WTC11 (cell line): ENCODE measurements at places on chromosomes 1 and 21. TPM values are rescaled to one million over a fixed set of nuclear protein-coding genes. Genes with fewer than 3 reads are reported as not detected.

ARHGAP30 gene
- total RNA-seq, result 0.39 to 0.92 TPM (median 0.52 TPM) in 3 replicates

TEDDM1 gene
- total RNA-seq, result not detected in 3 replicates

THEM5 gene
- total RNA-seq, result not detected in 3 replicates

FCRL5 gene
- total RNA-seq, result 0.70 to 0.89 TPM (median 0.78 TPM) in 3 replicates

TMEM81 gene
- 5.7 to 7.5 TPM (median 5.7 TPM) in 3 replicates for total RNA-seq

UTS2 gene
- not detected in 3 replicates for total RNA-seq

C8B gene
- 0.30 to 0.46 TPM in 2 of 3 replicates, not detected in the other for total RNA-seq

GPA33 gene
- 0.25 to 0.63 TPM (median 0.27 TPM) in 3 replicates for total RNA-seq

LCA5L gene
- total RNA-seq, result 0.64 to 1.0 TPM (median 0.76 TPM) in 3 replicates

GRIK1 gene
- total RNA-seq, result 0.09 to 0.11 TPM in 2 of 3 replicates, not detected in the other

LEFTY2 gene
- 13.9 to 15.5 TPM (median 14.0 TPM) in 3 replicates for total RNA-seq

GBP3 gene
- 0.18 TPM in 2 of 3 replicates, not detected in the other for total RNA-seq

EXO1 gene
- 28.2 to 36.5 TPM (median 31.7 TPM) in 3 replicates for total RNA-seq

VSIG8 gene
- not detected in 3 replicates for total RNA-seq

DMRTB1 gene
- total RNA-seq, result 0.16 to 0.18 TPM (median 0.17 TPM) in 3 replicates

CD48 gene
- 0.37 to 0.96 TPM (median 0.66 TPM) in 3 replicates for total RNA-seq

GOLT1A gene
- total RNA-seq, result 6.5 to 6.7 TPM (median 6.6 TPM) in 3 replicates

GTF2B gene
- 14.2 to 16.8 TPM (median 15.1 TPM) in 3 replicates for total RNA-seq

PTPN7 gene
- 0.98 to 1.1 TPM (median 1.1 TPM) in 3 replicates for total RNA-seq

A3GALT2 gene
- not detected in 3 replicates for total RNA-seq

OR2W3 gene
- total RNA-seq, result 0.17 to 0.41 TPM (median 0.32 TPM) in 3 replicates

AJAP1 gene
- total RNA-seq, result 1.5 to 2.1 TPM (median 1.6 TPM) in 3 replicates

REN gene
- not detected in 3 replicates for total RNA-seq
